ENCODE measurements at places on chromosomes 13 and 19.

DNA sequence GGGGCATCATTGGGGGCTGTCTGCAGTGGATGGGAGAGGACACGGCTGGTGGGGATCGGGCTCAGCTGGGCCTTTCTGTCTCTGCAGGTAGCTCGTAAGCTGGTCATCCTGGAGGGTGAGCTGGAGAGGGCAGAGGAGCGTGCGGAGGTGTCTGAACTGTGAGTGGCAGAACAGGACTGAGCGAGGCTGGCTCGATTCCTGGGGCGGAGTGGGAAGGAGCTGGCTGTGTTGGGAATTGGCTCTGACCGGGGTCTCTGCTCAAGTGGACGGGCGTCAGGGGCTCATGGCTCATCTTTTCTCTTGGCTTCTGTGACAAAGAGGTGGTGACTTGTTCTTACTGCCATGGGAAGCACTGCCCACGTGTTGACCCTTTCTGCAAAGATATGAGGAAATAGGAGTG, 11.6 kb downstream of the TPM4 start:
- DNase-seq = no peak

GRCh38 chr13:111253365-111253872, 67.0 kb upstream of the TEX29 start:
- peak; percentile 23 for DNase-seq

GRCh38 chr13:108352599-108352998, 83.1 kb downstream of the TNFSF13B start:
- DNase-seq = peak; percentile 8

GRCh38 chr13:102555914-102556553, 40.8 kb upstream of the TPP2 start:
- peak; percentile 42 for DNase-seq

DNA sequence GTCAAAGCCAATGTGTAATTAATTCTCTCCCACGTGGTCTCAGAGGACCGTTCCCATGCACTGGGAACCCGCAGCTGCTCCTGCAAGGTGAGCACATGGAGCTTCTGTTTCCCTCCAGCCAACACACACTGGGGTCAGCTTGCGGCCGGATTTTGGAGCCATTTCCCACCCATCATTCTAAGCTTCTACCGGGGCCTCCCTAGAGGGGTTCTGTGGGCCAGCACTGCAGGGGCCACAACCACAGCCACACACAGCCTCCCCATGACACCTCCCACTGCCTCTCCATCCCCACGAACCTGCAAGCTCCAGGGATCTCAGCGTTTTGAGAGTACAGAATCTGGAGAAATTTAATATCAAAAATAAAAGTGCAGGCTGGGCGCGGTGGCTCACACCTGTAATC, 120.7 kb upstream of the SOX1 start:
- no peak for DNase-seq

GRCh38 chr13:102176846-102177245, 225.0 kb downstream of the FGF14 start:
- no peak for DNase-seq

GRCh38 chr19:21604951-21605476, 99.6 kb downstream of the ZNF429 start:
- no peak for DNase-seq

- peak; percentile 13 for DNase-seq
Measured at GRCh38 chr13:65378943-65379519, 1851.1 kb downstream of the PCDH9 start.

DNA sequence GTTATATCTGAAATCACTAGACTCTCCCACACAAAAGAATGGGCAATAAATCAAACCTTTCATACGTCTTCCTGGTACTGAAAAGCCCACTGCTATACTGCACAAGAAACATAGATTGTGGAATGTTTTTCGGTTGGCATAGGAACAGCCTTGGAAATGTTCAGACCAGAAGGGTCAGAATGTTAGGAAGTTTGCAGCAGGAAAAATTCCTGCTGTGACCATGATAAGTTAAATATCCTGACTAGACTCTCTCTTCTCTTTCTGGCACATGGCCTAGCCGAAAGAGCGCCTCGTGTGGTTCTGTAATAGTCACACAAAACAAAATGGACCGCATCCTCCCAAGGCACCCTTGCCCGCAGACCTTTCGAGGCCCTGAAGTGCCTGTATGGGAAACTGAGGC, 427.2 kb downstream of the COG6 start:
- DNase-seq = peak; percentile 17

DNA sequence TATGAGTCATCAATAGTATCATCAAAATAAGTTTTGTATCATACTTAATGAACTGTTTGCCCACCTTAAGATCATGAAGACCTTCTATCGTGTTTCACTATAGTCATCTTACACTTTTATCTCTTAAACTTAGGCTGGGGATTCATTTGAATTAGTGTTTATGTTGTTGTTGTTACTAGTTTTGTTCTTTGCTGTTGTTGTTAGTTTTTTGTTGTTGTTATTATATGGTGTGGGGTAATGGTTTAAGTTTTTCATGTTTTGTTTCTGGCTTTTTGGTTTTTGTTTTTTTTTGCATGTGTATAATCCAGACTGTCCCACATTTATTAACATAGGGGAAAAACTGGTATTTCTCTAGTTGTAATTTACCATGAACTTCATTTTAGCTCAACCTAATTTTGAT, 965.1 kb upstream of the MIR17HG start:
- no peak for DNase-seq

DNA sequence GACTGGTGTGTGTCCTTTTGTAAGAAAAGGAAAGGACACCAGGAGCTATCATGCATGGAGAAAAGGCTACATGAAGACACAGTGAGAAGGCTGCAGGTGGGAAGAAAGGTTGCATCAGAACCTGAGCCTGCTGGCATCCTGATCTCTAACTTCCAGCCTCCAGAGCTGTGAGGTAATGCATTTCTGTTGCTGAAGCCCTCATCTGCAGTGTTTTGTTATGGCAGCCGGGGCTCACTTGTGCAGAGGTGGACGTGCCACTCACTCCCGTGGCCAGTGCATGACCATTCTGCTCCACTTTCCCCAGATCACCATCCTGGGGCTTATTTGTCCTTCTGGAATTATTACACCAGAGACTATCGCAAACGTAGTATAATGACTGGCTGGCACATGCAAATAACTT, 155.3 kb downstream of the IRS2 start:
- DNase-seq = no peak

DNA sequence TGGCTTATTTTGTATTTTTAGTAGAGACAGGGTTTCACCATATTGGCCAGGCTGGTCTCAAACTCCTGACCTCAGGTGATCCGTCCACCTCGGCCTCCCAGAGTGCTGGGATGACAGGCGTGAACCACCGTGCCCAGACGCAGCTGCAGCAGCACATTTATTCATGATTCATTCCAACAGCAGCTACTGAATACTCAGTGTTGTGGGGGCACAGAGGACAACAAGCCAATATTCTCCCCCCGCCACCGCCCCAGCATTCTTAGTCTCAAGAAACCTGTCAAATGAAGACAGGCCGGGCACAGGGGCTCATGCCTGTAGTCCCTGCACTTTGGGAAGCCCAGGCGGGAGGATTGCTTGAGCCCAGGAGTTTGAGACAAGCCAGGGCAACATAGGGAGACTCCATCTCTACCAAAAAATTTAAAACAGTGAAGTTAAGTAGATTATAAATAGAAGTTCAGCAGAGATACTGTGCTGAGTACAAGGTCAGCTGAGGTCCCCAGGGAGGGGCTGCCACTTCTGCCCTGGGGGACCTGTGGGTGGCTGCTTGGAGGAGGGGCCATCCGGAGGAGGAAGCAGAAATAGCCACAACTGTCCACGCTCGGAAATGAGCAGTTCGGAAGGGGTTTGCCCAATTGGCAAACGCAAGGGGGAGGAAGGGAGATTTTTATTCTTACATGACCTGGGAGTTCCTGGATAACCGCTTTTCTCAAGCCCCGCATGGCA, 4.3 kb downstream of the DOT1L start:
- DNase-seq = no peak

GRCh38 chr19:50000841-50001557, 24.2 kb downstream of the VRK3 start:
- DNase-seq = no peak

DNA sequence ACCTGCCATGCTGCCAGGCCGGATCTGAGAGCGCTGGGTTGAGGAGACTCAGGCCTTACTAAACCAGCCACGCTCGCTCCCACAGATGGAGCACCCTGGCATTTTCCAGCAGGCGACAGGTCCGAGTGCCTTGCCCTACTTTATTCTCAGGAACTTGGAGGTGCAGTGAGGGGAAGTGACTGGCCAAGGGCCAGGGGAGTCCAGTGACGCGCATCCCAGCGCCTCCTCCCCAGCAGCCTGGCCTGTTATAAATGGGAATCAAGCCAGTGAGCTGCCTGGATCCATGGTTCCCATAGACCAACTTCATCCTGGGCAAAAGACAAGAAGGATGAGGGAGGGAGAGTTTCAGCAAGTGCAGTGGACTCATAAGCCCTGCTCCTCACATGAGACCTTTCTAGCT, 35.5 kb downstream of the TMED1 start:
- no peak for DNase-seq

DNA sequence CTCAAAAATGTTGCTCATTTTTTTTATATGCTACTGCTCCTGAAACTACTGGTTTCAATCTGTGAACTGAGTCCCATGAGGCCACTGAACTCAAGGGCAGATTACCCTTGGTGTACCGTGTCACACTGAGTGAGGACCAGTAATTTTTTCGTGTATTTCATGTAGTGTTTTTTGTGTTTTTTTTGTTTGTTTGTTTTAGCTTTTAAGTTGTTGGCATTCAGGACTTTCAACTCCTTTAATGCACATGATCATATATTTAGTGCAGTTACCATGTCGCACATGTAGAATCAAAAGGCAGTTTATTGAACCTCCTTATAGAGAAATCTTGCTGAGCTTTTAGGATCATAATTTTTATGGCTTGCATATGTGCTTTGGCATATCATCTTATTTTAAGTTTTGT, 58.0 kb downstream of the TPT1 start:
- DNase-seq = no peak

- DNase-seq = no peak
Measured at GRCh38 chr19:4816202-4816949, 15.1 kb downstream of the TICAM1 start.

DNA sequence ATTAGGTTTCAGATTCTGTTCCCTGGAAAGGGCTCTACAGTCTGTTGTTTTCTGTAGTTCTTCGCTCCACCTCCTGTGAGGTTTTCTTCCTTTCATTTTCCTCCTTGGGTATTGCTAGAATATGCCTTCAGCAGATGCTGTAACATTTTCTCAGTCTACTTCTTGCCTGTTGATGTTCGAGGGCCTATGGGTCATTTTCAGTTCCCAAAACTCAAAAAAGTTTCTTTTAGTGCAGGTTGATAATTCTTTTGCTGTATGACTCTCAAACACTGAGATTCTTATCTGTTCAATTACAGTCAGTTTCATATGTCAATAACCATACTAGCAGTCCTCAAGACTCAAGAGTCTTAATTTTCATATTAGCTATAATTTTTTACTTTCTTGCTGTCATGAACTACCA, 268.3 kb downstream of the RFC3 start:
- no peak for DNase-seq

DNA sequence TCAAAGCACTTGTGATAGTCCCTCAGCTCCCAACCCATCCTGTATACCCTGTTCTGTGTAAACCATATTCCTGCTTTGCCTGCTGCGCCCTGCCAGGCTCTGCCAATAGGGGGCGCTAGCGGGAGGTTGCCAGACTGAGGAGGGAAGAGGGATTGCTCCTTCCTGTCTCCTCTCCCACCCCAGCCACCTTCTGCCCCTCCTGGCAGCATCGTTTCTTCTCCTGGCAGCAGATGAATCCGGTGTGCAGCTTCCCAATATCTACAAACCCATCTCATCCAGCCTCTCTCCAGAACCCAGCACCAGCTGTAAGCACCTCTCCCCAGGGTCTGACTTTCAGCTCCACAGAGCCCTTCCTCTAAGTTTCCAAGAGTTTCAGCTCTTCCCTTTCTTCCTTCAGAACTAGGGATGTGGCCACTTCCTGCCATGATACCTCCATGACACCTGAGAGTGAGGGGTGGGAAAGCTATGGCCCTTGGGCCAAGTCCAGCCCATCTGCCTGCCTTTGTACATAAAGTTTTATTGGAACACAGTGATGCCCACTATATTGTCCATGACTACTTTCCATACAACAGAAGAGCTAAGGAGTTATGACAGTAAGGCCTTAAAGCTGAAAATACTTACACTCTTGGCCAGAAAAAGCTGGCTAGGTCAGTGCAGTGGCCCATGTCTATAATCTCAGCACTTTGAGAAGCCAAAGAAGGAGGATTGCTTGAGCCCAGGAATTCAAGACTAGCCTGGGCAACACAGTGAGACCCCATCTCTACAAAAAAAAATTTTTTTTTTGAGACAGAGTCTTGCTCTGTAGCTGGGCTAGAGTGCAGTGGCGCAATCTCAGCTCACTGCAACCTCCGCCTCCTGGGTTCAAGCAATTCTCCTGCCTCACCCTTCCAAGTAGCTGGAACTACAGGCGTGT, 34.5 kb upstream of the ATP1A3 start:
- no peak for DNase-seq

GRCh38 chr19:37980419-37981170, 73.6 kb downstream of the SIPA1L3 start:
- no peak for DNase-seq

Data from fibroblast of skin of scalp (primary cell).